ENCODE measurements at places on chromosomes 7 and 10. TPM values are rescaled to one million over a fixed set of nuclear protein-coding genes. Genes with fewer than 3 reads are reported as not detected.

Gene JAKMIP3
- 2.5 TPM for total RNA-seq

Gene SFTPA1
- total RNA-seq = 6.6 TPM

Gene SORBS1
- total RNA-seq = 52.3 TPM

Gene CAV1
- 272 TPM for total RNA-seq

Gene EGFR
- total RNA-seq = 54.6 TPM

Gene SPDYE5
- 0.15 TPM for total RNA-seq

Gene CLRN3
- not detected for total RNA-seq

Gene AIFM2
- 8.2 TPM for total RNA-seq

GRCh38 chr7:83365746-83366145, 203.1 kb upstream of the PCLO start:
- H3K27ac ChIP-seq = no peak overlapping the region
- no peaks in the 10 kb centered on the region for H3K36me3 ChIP-seq
- H3K4me3 ChIP-seq = no peak overlapping the region
- no peak for DNase-seq
- H3K4me1 ChIP-seq = no peaks in the 10 kb centered on the region

- H3K36me3 ChIP-seq = no peaks in the 10 kb centered on the region
- no peaks in the 10 kb centered on the region for H3K27me3 ChIP-seq
- H3K27ac ChIP-seq = peak overlapping the region; percentile 96
Measured at GRCh38 chr7:122887198-122887597, 938 bp upstream of the CADPS2 start.

DNA sequence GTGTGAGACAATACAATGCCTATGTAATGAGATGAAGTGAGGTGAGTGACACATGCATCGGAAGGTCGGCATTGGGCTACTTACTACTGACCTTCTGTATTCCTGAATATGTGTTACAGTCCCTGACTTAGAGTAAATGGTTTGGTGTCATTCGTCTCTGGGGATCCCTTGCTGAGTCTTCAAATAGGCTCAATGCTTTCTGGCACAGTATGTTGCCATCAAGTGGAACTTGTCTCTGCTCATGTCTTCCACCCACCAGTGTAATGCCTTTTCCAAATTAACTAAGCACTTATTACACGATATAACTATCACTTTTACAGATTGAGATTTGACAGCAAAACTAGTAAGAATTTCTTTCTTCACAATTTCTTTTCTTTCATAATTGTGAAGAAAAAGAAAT, 10.9 kb downstream of the CUL2 start:
- H3K27me3 ChIP-seq = no peaks in the 10 kb centered on the region
- no peak for DNase-seq

GRCh38 chr10:133129071-133129858, 30.8 kb upstream of the KNDC1 start:
- DNase-seq = peak; percentile 23
- no peak overlapping the region for H3K27ac ChIP-seq
- no peaks in the 10 kb centered on the region for H3K27me3 ChIP-seq

DNA sequence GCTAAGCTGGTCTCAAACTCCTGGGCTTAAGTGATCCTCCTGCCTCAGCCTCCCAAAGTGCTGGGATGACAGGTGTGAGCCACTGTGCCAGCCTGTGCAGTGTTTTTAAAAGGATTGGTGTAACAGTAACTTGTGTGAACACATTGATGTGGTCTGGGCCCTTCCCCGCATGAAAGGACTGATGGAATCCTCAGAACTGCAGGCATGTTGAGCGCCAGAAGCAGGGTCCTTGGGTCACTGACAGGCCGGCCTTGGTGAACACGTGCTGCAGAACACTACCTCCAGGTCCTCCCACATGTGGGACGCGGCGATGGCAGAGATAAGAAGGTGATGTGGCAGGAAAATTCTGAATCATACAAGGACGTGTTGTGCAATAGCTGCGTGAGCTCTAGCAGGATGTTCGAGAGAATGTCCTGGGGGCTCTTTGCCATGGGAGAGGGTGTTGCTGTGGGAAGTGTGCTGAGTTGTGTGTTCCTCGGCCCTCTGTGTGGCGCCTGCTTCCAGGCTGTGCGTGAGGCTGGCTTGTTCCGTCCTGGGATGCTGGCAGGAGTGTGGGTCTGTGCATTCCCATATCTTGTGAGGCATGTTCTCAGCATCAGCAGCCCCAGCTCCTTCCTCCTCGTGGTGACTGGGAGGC, 68.2 kb downstream of the DNAJB6 start:
- peaks cover 7% of the 10 kb centered on the region for H3K4me1 ChIP-seq
- no peak overlapping the region for H3K4me3 ChIP-seq
- DNase-seq = peak; percentile 73
- H3K27me3 ChIP-seq = no peaks in the 10 kb centered on the region
- H3K36me3 ChIP-seq = no peaks in the 10 kb centered on the region

DNA sequence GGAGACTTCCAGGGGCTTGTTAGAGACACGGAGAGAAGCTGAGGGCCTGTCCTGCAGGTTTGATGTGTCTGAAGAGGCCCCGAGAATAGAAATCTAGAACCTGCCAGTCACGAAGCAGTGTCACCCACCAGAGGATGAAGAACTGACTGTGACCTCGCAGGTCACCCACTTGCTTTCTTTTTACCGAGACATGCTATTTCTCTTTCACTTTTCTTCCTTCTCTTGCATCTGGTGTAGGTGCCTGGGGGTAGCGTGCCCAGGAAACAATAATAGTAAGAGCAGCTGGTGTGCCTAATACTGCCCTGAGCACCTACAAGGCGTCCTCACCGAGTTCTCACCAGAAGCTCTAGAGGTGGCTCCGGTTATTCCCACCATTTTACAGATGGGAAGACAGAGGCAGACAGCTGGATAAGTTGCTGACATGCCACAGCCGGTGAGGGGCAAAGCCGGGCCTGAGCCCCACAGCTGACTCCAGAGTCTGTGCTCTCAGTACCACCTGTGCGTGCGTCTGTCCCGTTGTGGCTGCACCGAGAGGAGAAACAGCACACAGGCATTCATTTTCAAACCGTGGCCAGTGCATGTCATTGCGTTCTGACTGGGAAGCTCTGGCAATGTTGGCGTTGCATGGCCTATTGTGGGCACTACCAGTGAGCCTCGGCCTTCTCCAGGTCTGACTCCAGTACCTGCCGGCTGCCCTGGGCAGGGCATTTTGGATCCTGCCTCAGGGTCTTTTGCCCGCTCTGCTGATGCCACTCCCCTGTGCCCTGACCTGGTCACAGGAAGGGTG, 7.8 kb downstream of the CHST3 start:
- no peak overlapping the region for H3K4me3 ChIP-seq
- DNase-seq = no peak
- no peaks in the 10 kb centered on the region for H3K36me3 ChIP-seq
- peak overlapping the region; percentile 28 for H3K27ac ChIP-seq
- H3K4me1 ChIP-seq = peaks cover 58% of the 10 kb centered on the region

DNA sequence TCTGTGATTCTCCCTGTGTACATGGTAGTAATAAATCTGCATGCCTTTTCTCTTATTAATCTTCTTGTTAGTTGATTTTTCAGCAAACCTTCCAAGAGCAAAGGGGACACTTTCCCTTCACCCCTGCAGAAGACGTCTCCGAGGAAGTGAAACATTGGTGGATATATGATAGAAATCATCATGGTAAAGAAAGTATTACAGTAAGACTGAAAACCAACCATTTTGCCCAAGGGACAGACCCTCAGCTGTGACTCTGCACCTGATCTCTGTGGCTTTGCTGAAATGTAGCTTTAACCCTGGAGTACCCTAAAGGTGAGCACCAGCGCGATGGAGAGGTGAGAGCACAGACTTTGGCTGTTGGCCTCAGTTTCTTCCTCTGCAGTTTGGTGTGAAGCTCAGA, 32.8 kb upstream of the MYO3A start:
- H3K27me3 ChIP-seq = no peaks in the 10 kb centered on the region
- DNase-seq = no peak
- H3K4me3 ChIP-seq = no peak overlapping the region
- H3K36me3 ChIP-seq = no peaks in the 10 kb centered on the region
- H3K27ac ChIP-seq = no peak overlapping the region
- H3K4me1 ChIP-seq = no peaks in the 10 kb centered on the region

DNA sequence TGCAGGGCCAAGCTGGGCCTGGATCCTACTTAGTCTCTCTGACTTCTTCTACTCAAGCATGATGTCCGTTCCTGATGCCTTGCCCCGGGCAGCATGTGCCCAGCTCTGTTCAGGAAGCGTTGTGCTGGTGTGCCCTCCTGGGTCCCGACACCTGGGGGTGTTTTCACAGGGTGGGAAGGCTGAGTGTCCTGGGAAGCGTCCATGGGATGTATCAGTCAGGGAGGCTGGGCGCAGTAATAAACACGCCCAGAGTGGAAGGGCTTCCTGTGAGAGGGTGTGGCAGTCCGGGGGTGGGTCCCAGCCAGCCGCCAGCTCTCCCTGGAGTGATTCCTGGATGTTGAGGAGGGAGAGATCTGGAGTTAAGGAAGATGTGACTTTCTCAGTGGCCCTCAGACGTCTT, 29.0 kb downstream of the FOXK1 start:
- no peaks in the 10 kb centered on the region for H3K36me3 ChIP-seq
- peaks cover 6% of the 10 kb centered on the region for H3K4me1 ChIP-seq
- no peak for DNase-seq
- H3K27me3 ChIP-seq = no peaks in the 10 kb centered on the region
- no peak overlapping the region for H3K27ac ChIP-seq

DNA sequence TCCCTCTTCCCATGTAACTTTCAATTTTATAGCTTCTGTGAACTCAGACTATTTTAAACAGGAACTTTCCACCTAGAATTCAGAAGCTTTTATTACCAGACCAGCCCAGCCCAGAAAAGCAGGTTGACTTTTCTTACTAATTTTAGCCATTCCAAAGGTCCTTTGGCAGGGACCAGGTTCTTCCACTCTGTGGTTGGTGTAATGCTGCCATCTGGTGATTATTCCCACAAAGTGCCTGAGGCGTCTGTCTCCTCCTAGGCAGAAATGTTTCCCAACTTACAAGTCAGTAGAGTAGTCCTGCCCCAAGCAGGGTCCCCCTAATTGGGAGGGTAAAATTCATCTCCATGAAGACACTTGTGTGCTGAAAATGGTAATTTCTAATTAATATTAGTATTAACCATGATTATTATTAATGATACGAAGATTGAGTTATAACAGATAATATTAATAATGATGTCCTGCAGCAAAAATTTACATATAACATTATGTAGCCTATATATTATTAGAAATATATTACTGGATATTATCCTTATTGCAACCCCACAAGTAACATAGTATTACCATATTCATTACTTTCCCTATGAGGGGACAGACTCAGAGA, 53.0 kb upstream of the PPP1R17 start:
- no peaks in the 10 kb centered on the region for H3K27me3 ChIP-seq
- H3K27ac ChIP-seq = no peak overlapping the region
- DNase-seq = no peak
- H3K4me1 ChIP-seq = no peaks in the 10 kb centered on the region

GRCh38 chr7:32658034-32658433, 162.7 kb downstream of the AVL9 start:
- H3K27ac ChIP-seq = no peak overlapping the region
- no peak overlapping the region for H3K4me3 ChIP-seq
- H3K4me1 ChIP-seq = no peaks in the 10 kb centered on the region
- no peak for DNase-seq
- no peaks in the 10 kb centered on the region for H3K27me3 ChIP-seq
- no peaks in the 10 kb centered on the region for H3K36me3 ChIP-seq

DNA sequence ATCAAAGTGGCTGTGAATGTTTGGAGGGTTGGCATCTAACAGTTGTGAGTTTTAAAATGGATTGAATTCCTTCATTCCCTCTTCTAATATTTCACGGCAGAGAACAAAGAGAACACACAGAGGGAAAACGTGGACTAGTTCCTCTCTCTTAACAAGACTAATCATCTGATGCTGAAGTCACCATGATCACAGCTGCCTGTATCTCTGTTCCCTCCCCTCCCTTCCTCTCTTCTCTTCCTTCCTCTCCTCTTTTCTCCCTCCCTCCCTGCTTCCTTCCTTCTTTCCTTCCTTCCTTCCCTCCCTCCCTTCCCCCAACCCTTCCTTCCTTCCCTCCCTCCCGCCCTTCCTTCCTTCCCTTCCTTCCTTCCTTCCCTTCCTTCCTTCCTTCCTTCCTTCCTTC, 10.0 kb upstream of the GJD4 start:
- H3K4me1 ChIP-seq = no peaks in the 10 kb centered on the region
- H3K36me3 ChIP-seq = no peaks in the 10 kb centered on the region
- H3K27me3 ChIP-seq = no peaks in the 10 kb centered on the region

DNA sequence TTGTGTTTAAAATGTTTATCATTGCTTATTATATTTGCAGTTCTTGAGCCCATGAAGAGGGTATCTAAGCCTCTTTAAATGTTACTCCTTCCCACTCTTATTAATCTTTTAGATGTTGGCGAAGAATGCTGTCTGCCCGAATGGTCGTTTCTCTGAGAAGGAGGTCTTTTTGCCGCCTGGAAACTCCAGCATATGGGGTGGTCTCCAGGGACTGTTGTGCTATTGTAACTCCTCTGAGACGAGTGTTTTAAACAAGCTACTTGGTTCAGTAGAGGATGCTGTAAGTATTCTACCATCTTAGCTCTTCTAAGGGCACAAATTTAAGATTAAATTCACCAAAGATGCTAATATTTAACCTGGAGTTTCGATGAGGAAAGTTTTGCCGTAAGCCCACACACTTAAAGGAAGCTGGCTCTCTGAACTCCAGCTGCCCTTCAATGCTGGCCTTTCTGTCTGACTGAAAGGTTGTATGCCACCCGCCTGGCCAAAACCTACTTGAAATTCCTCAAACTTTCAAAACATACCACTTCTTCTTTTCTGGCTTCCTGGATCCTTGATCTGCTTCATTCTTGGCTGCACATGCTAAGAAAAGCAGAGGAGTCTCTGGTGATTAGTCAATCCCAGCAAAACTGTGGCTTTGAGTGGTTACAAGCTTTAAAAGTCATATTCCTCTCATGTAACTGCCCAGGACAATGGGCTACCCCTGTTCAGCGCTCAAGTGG, 74.7 kb downstream of the ABCA13 start:
- H3K4me3 ChIP-seq = no peak overlapping the region
- no peak for DNase-seq
- H3K4me1 ChIP-seq = no peaks in the 10 kb centered on the region
- H3K36me3 ChIP-seq = no peaks in the 10 kb centered on the region

DNA sequence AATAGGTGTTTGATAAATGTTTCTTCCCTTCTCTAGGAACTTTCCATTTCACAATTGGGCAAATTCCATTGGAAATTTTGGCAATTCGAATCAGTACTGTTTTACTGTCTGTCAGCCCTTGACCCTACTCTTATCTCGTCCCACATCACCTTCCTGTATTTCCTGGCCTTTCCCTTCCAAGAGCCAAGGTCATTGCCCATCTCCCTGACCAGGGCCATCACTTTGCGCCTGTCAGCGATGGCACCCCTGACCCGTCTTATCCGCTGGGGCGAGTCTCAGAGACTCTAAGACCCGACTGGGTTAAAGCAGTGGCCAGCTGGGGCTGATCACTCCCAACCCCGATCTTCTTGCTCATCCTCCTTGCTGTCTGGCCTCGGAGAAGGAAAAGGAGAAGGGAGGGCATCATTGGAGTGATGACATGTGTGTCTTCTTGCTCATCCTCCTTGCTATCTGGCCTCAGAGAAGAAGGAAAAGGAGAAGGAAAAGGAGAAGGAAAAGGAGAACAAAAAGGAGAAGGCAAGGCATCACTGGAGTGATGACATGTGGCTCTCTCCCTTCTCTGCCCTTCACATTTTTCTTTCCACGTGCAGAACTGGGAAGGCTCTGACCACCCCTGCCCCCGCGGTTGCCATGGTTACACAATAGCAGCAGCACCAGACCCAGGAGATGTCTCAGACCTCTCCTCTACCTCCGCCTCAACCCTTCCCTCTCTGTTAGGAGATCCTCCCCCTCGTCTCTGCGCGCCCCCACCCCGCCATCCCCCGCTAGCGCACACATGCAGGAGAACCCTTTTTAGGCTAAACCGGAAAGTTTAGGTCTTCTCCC, 2.0 kb downstream of the SEMA3D start:
- H3K27ac ChIP-seq = no peak overlapping the region
- peaks cover 1% of the 10 kb centered on the region for H3K4me1 ChIP-seq
- H3K36me3 ChIP-seq = no peaks in the 10 kb centered on the region

- peaks cover 2% of the 10 kb centered on the region for H3K4me1 ChIP-seq
- no peak for DNase-seq
- no peaks in the 10 kb centered on the region for H3K36me3 ChIP-seq
- no peaks in the 10 kb centered on the region for H3K27me3 ChIP-seq
- no peak overlapping the region for H3K4me3 ChIP-seq
Measured at GRCh38 chr10:3287572-3288445, 115.2 kb upstream of the PITRM1 start.

Measured in ovary (tissue), 10 donors.